Keratinocyte (primary cell): ENCODE measurements at places on chromosomes 4 and X.

DNA sequence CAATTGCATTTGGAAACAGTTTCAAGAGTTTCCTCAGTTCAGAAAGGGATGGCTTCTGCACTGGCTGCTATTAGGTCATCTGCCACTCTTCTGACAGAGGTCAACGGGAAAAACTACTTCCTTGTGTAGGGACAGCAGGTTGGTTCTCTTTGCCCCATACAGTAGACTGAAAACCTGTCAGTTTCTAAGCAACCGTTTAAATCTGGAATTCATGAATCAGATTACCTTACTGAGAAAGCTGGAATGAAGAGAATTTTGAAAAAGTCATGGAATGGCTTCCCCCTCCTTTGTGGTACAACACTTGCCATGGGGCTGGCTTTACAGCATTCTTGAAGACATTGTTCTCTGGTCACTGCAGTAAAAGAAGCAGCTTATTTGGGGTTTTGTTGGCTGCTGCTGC lies 240.3 kb downstream of the IL1RAPL2 start:
- DNase-seq: no peak

DNA sequence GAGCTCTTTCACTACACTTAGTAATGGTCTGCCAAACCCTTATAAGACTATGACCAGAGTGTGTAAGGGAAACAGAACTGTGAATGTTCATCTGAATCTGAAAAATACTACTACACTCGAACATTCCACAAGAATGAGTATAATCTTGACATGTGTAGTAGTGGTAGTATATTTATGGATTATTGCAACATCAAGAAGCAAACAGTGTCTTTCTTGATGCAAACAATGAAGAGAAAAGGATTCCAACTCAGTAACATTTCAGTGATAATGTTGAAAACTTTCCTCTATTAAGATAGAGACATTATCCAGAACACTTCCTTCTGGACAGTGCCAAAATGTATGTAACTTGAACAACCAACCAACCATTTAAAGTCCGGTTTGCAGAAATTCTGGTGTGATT lies 394.7 kb upstream of the CPEB2 start:
- DNase-seq: no peak

DNA sequence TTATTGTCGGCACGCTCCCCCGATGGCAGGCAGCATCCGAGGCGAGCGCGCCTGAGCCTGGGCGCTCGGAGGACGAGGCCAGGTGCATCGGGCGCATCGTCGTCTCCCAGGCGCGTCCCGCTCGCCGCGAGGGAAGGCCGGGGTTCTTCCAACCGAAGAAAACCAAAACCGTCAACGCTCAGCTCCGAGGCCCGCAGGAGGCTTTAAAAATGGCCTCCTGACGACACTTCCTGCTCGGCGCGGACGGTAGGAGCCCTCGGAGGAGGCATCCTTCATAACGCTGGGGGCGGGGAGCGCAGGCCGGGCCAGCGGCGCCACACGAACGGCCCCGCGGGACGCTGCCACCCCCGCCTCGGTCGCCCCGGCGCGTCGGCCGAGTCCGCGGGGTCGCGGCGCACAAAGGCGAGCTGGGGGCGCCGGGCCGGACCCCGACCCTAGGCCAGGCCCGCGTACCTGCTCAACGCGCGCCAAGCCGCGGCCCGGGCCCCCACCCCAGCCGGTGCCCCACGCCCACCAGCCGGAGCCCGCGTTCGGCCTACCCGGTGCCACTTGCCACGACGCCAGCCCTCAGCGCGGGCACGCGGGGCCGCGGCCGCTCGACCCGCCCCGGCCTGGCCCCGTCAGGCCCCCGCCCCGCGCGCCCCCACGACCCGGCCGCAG lies 501 bp downstream of the ZNF518B start:
- no peak for DNase-seq

DNA sequence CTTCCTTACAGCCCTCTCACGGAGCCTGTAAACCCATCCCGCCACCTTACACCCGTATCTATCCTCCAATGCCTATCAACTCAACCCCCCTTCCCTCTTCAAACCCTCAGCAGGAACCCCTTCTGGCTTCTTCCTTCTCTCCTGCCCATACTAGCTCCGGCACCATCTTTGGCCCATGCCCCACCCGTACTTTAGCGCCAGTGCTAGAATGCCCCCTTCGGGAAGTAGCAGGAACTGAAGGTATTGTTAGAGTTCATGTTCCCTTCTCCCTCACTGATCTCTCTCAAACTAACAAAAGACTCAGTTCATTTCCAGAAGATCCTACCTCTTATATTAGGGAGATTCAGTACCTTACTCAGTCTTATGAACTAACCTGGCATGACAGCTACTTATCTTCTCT lies 2.7 kb upstream of the UGT2B15 start:
- DNase-seq: no peak

DNA sequence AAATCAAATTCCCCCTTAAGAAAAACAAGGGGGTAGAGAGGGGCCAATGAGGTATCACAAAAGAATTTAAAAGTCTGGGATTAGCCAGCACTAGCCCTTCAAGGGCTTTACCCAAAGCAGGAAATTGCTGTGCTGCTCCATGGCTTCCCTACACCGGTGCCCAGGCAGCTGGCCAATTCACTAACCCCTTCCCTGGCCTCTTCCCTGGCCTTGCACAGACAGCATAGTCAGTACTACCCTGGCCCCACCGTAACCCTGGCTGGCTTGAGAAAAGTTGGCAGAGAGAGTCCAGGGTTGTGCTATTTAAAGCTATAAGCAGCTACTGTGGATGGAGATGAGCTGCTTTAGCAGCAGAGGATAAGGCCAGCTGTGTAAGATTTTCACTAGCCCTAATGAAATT lies 43.1 kb downstream of the ADAMTS3 start:
- DNase-seq: no peak

DNA sequence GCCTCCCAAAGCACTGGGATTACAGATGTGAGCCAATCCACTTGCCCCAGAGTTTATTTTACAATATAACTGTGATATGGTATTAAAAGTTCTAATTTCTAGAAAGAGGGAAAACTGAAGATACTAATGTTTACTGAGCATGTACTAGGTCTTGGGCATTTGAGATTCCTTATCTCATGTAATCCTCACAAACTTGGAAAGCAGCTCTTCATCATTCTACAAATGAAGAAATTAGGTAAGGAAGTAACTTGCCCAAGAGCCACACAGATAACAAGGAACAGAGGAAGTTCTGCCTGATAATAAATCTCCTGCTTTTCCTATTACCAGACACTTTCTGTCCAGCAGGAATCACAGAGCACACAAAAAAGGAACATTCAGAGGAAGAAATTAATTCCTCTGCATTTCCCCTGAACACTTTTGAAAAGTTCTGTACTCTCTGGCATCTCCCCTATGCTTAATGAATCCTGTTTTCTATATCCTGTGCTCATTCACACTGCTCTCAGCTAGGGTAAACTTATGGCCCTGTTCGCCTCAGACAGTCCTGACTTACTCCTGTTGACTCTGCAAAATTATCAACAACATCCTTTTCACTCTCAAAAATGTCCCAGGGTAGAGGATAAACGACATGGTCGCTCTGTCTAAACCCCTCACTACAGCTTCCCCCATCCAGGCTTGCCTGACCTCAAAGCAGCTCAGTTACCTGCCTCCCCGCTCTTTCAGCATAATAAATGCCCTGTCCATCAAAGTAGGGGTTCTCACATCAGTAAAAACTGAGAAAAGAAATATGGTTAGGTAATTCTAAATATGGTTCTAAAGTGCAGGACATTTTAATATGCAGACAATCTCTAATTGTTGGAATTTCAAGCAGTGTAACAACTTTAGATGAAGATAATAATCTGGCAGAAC lies 13.6 kb downstream of the SH3RF1 start:
- DNase-seq: no peak

DNA sequence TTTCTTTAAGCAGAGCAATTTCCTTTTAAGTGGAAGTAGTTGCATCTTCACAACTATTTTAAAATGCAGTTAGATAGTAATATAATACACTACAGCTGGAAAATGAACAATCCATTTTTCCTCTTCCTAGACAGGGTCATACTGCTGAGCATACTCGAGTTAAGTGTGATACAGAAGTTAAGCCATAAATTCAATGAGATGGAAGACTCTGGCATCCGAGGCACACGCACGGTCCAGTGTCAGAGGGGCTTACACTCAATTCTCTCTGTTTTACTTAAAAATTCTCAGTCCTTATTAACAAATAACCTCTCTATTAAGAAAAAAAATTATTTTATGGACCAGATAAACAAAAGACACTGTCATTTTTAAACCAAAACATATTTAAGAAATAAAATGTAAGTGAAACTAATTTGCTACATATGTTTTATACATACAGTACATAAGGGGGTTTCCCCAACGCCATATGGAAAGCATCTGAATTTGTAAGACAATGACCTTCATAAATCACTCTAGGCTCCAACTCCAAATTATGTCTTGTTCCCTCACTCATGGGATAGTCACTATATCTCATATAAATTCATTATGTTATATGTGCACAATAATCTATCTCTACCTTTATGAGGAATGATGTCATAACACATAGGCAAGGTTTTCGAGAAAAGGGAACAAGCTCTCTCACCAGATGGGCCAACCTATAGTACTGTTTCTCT lies 315.3 kb downstream of the PAPSS1 start:
- DNase-seq: no peak

DNA sequence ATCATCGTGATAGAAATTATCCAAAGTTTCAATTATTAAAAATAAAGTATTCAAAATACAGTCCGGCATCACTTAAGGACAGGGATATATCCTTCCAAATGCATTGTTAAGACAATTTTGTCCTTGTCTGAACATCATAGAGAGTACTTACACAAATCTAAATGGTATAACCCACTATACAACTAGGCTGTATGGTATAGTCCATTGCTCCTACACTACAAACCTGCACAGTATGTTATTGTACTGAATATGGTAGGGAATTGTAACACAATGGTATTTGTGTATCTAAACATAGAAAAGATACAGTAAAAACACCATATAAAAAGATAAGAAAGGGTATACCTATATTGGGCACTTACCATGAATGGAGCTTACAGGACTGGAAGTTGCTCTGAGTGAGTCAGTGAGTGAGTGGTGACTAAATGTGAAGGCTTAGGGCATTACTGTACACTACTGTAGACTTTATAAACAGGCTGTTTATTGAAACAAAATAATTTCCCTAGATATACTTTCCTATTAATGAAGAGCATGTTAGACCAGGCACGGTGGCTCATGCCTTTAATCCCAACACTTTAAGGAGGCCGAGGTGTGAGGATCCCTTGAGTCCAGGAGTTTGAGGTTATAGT lies 44.8 kb upstream of the PTPN13 start:
- DNase-seq: no peak

- DNase-seq: no peak
Observed at GRCh38 chr4:168634276-168634802, 137.5 kb downstream of the PALLD start.

DNA sequence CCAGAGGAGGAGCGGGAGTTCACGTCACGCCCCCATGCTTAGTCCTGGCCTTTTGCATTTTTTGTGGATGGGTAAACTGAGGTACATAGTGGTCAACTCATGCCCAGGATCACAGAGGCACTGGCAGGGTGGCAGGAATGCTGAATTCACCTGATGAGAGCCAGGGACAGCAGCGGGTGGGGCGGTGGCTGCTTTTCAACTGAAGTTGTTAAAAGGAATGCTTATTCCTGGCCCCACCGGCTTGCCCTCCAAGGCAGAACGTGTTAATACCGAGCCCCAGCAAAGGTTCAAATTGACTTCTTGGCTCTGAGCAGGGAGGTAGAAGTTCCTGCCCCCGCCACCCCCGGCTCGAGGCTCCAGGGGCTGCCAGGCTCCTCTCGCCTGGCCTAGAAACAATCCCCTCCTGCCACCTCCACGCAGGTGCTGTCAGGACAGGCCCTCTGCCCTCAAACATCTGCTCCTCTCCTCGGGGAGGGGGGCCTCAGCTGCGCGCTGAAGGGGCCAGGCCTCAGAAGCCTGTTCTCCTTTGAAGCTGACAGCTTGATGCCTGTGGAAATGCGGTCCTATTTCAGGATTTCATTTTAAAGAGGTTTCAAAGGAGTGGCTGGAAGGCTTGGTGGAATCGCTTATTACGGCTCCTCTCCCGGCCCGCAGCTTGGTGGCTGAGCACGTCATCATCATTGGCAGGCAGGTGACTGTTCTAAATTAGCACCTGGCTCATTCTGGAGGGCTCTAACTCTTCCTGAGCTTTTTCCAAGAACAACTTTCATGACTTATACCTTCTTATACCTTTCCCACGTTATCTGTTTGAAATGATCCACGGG lies 93.0 kb downstream of the PHKA2 start:
- no peak for DNase-seq

DNA sequence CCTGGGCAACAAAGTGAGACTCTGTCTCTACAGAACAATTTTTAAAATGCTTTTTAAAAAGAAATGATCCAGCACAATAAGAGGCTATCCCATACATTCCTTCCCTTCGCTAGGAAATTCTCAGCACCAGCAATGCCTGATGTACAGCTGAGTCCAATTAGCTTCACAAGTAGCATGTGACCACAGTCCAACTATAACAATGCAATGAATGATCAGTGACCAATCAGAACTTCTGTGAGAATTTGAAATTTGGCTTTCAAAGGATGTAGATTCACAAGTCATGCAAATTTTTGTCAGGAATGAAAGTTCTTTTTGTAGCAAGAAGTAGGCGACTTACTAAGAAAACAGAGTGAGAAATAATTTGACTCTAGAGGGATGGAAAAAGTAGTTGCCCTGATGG lies 278.5 kb upstream of the UGT8 start:
- no peak for DNase-seq

GRCh38 chrX:52983321-52984000 lies 25.1 kb upstream of the FAM156A start:
- DNase-seq: no peak

DNA sequence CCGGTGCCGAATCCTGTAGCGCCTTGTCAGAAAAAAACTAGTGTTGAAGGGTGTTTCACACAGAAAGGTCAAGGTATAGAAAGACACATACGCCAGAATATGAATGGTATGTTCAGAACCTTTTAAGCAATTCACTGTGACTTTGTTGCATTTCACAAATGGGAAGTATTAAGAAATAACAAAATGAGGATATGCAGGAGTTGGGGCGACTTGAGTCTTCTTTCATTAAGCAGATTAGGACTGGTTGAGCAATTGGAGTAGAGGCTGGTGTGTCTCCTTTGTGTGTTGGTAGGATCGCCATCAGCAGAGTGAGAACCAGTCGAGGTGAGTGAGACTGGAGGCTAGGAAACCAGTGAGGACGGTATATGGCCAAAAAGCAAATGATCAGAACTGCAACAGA lies 1454.5 kb upstream of the TENM3 start:
- no peak for DNase-seq

- DNase-seq: no peak
Observed at GRCh38 chrX:17769701-17770269, 32.5 kb downstream of the SCML1 start.

GRCh38 chr4:185398618-185399017 lies 2.0 kb downstream of the ANKRD37 start:
- no peak for DNase-seq
